ENCODE measurements at places on chromosomes 13 and 19. TPM values are rescaled to one million over a fixed set of nuclear protein-coding genes. Genes with fewer than 3 reads are reported as not detected.

Gene RFPL4AL1
- total RNA-seq, result not detected

Gene TSPAN16
- not detected for total RNA-seq

Gene TNFSF13B
- total RNA-seq, result 0.94 TPM

Gene ARHGEF7
- 170 TPM for total RNA-seq

Gene NXNL1
- not detected for total RNA-seq

All from bladder microvascular endothelial cell (primary cell).